ENCODE measurements at places on chromosomes 7 and 10.

DNA sequence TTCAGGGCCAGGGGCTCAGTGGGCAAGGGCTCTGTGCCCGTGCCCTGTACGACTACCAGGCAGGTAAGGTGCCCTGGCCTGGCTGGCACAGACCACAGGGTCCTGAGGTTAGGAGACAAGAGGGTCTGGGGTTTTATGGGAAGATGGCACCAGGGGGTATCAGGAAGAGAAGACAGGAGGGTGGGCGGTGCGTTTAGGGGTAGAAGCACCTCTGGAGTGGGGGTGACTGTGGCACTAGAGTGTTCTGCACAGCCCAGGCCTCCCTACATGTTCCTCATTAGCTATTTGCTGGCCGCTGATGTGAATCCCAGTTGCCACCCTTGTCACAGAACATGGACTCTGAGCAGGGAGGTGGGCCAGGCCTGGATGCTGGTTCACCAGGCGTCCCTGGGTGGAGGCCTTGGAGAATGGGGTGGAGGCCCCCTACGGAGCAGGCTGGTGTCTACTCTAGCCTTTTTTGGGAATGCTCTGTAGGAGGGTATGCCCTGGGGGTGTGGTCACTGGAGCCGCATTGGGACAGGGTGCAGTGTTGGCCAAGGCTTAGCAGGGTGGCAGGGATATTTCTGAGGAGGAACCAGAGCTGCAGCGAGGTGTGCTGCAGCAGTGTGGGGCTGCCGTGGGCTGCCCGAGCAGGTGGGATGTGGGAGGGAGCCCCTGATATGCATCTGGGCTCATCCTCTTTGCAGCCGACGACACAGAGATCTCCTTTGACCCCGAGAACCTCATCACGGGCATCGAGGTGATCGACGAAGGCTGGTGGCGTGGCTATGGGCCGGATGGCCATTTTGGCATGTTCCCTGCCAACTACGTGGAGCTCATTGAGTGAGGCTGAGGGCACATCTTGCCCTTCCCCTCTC, 5.0 kb downstream of the PGAM2 start:
- no peak for DNase-seq

DNA sequence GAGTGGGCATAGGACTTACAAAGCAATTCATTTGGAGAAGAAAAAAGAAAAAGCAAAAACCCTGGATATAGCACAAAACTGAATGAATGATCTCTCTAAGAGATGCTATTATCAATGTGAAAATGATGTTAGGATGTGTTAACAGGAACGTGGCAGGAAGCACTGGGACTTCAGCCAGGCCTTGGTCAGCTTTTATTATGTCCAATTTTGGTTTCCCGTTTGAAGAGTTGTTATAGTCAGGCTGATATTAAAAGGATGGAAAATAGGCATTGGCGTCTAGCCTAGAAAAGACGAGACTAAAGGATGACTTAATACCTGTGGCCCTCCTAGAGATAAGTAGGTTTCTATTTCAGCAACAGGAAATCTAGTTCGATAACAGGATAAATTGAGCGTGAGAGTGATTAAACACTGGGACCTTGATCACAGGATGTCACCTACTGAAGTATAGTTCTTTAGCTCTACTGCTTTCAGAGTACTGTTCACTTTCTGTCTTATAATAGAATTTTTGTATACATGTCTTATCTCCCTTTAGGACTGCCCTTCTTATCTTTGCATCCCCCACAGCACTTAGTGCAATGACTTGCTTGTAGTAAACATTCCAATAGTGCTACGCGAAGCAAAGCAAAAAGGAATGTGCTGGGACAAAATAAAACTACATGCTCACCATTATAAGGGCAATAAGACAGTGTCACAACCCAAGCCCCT, 99.8 kb upstream of the AGBL3 start:
- no peak for DNase-seq

GRCh38 chr10:77710081-77710551, 72.5 kb upstream of the KCNMA1 start:
- DNase-seq, result no peak

GRCh38 chr10:127982601-127983000, 75.7 kb downstream of the PTPRE start:
- no peak for DNase-seq

GRCh38 chr10:103757531-103758293, 97.7 kb downstream of the SH3PXD2A start:
- DNase-seq, result no peak

GRCh38 chr7:47404010-47404409, 177.9 kb downstream of the TNS3 start:
- no peak for DNase-seq

DNA sequence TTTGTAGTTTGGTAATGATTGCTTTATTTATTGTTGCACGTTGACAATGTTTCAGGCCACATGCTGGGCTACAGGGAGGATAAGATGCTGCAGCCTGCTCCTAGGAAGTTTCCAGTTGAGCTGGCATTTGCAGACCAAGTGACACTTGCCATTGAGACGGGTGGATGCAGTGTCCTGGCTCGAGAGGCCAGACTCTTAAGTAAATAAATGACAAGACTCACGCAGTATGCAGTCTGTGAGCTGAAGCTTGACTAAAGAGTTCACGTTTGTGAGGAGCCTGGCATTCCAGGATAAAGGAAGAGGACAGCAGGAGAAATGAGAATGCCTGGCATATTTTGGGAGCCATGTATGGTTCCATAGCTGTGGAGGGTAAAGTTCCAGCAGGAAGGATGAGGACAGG, 105.8 kb downstream of the BAMBI start:
- no peak for DNase-seq

DNA sequence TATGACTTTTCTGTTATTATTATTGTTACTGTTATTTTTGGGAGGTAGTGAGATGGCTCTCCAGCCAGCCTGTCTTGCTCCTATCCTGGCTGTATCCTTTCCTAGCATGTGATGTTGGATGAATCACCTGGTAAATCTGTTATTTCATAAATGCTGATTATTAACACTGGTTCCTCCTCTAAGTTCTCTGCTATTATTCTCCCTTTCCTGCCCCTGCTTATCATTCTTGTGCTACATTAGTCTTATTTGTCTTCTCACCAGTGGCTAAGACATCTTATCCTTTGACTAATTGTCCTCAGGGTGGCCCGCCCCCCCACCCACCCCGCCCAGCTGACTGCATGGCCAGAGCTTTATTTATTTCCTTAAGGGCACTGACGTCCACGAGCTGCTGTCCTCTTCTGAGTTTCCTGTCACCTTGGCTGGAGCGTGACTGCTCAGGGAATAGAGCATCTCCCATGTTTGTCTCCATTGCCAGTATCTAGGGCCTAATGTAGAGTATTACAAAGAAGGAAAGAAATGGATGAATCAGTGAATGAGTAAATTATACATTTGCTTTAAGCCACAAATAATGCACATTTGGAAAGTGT, 110.1 kb upstream of the KLF6 start:
- DNase-seq, result no peak

DNA sequence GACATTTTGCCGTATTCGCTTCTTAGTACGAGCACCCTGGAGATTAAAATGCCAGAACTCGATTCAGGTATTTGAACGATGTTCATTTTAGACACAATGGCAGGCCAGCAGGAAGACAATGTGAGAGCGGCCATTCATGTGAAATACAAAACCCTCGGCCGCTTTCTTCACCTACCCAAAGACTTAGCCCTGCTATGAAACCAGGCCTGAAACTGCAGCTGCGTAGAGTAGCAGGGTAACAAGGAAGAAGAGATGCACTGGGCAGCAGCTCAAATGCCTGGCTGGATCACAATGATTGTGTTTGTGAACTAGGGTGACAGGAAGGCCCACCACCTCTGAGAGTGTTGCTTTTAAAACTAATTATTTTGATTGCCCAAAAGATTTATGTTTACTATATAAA, 234.8 kb downstream of the TRIL start:
- no peak for DNase-seq

DNA sequence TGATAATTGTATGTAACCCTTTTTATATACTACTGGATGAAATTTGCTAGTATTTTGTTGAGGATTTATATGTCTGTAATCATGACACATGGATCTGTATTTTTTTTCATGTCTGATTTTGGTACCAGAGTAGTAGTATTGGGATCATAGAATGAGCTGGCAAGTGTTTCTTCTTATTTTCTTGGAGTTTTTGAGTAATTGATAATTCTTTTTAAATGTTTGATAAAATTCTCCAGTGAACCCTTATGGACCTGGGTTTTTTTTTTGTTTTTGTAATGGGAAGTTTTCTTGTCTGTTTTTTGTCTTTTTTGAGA, 28.4 kb downstream of the ZNF33A start:
- DNase-seq, result no peak

- DNase-seq, result no peak
Observed at GRCh38 chr10:78938695-78939672, 129.8 kb upstream of the ZMIZ1 start.

DNA sequence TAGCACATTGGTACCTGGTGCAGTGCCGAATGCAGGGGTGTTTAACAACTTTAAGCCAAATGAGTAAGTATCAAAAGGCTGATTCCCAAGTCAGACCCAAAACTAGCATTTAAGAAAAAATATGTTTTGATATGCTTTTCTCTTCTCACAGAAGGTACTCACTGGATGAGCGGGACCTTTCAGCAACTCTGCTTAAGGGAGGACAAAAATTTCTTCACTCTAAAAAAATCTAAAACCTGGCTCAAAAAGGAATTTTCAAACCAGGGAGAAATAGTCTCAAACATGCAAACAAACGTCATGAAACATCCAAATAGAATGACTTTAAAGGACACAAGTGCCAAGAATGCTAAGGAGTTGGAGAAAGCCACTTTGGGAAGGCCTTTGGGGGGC, 962.1 kb downstream of the KCNMA1 start:
- DNase-seq, result no peak

GRCh38 chr10:76645341-76645740, 992.3 kb downstream of the KCNMA1 start:
- DNase-seq, result no peak

GRCh38 chr7:121608785-121609184, 212.7 kb upstream of the FAM3C start:
- no peak for DNase-seq

GRCh38 chr7:66964411-66964810, 31.0 kb downstream of the SBDS start:
- no peak for DNase-seq

- DNase-seq, result no peak
Observed at GRCh38 chr10:42830237-42830636, 47.6 kb downstream of the BMS1 start.

DNA sequence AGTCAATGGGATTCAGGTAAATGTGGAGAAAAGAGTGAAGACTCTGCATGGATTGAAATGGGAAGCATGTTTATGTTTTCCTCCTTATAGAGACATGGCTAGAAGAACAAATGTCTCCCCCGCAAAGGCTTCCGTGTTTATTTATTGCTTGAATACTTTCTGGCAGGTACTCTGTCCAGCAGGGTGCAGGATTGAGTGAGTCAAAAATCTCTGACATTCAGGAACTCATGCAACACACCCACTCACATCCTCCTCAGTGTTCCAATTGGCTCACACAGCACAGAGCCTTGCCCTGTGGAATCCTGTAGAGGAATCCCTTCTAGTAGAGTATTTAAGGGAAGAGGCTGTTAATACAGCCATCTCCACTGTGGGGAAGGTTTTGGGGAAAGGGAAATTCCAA, 290.3 kb upstream of the VWC2 start:
- no peak for DNase-seq

GRCh38 chr7:123663200-123663599, 7.5 kb downstream of the LMOD2 start:
- no peak for DNase-seq

DNA sequence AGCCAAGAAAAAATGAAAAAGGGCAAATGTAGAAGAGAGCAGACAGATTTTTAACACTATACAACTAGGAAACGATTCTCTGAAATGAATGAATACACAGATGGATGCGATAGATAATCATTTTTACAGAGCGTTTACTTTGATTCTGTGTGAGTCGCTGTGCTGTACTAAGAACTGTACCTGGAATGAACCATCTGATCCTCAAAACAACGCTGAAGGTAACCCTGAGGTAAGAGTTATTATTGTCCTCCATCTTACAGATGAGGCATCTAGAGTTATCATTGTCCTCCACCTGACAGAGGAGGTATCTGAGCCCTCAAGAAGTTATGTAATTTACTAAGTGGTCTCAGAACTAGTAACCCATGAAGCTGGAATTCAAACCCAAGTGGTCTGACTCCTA, 80.2 kb downstream of the CHCHD3 start:
- DNase-seq, result no peak

- DNase-seq, result peak; percentile 25
Observed at GRCh38 chr10:50739618-50740292, at the start of gene ASAH2B. Gene ASAH2B, plus strand, starts transcription at chr10:50739936. Its CDS starts 5,195 bp downstream, at chr10:50745131.

- no peak for DNase-seq
Observed at GRCh38 chr7:129074361-129074871, 19.5 kb upstream of the TNPO3 start.

DNA sequence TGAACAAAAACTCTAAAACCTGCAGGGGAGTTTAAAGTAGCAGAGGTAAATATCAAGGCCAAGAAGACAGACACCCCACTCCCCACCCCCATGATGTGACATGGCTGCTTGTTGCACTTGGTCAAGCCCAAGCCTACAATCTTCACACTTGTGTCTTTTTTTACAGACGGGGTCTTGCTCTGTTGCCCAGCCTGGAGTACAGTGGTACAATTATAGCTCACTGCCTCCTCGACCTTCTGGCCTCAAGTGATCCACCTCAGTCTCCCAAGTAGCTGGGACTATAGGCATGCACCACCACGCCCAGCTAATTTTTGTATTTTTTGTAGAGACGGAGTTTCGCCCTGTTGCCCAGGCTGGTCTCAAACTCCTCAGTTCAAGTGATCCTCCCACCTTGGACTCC, 71.9 kb upstream of the CYTH3 start:
- DNase-seq, result no peak

GRCh38 chr7:79258826-79259225, 194.6 kb downstream of the MAGI2 start:
- DNase-seq, result no peak

- DNase-seq, result no peak
Observed at GRCh38 chr7:30511973-30512662, 7.5 kb upstream of the GGCT start.

DNA sequence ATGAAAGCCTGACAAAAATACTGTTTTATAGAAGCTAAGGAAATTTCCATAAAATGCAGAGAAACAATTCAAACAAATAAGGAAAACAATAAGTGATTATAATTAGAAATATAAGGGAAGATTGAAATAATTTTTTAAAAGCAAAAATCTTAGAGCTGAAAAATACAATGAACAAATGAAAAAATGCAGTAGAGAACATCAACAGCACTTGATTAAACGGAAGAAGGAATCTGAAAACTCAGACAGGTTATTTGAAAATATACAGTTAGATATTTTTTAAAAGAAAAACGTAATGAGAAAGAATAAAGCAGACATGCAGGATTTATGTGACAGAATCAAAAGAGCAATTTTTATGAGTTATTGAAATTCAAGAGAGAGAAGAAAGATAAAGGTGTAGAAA, 279.1 kb upstream of the MAGI2 start:
- DNase-seq, result no peak

- DNase-seq, result no peak
Observed at GRCh38 chr10:70255329-70256299, 22.4 kb upstream of the PPA1 start.

All from hematopoietic multipotent progenitor cell treated with erythropoietin and hydrocortisone succinate and interleukin-3 and kit ligand, for 15 days (in vitro differentiated cells).